Omental fat pad (tissue), 4 donors: ENCODE measurements at places on chromosomes 7 and 10. TPM values are rescaled to one million over a fixed set of nuclear protein-coding genes. Genes with fewer than 3 reads are reported as not detected.

DNA sequence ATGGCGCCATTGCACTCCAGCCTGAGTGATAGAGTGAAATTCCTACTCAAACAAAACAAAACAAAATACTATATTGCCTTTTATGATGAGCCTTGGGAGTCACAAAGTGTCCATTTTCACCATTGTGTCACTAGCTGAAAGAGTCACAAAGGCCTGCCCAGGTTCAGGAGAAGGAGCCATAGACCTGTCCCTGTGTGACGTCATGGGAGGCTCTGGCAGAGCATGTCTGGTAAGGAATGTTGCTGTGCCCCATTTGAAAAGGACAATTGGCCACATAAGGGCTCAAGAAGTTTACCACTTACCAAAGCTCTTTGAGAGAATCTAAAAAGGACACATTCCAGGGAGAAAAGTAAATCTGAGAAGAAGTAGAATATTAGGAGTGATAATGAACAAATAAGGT, 367.7 kb downstream of the SDK1 start:
- DNase-seq: no peak

GRCh38 chr7:142712617-142712957, 36.7 kb upstream of the PRSS1 start:
- no peak for DNase-seq

DNA sequence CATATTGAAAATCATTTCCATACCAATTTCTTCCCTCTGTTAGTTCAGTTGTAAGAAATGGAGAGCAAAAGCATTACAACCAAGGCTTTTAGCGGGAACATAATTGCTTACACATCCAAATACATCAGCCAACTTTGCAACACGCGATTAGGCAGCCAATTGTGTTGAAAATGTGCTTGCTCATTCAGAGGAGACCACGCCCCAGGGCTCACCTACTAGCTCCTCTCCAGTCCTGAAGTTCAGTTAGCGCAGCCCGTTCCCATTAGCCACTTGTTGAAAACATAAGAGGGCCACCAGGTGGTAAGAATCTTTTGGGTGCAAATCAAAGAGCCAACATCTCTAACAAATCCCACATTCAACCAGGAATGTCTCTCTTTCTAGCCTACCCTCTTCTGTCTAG, 213.2 kb upstream of the MDFIC start:
- no peak for DNase-seq

The C10orf53 gene
- total RNA-seq: not detected

The ANKRD22 gene
- total RNA-seq: not detected

DNA sequence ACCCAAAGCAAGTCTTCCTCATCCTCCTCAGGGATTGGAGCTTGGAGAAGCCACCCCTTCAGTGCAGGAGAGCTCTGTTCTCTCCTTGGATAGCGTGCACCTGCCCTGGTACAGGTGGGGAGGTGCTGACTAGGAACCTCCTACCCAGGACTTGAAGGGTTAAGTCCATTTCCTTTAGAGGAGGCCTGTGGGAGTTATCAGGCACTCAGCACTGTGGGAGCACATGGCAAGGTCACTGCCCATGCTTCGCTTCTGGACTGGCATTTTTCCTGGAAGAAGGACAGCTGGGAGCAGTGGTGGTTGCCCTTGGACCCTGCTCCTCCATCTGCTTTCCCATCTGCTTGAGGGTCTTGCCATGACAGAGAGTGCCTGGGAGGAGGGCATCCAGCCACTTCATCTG, 142.8 kb downstream of the CXCL12 start:
- no peak for DNase-seq

GRCh38 chr7:80787721-80788120, 131.1 kb downstream of the SEMA3C start:
- DNase-seq: no peak

The UTF1 gene
- not detected for total RNA-seq

The TMEM273 gene
- total RNA-seq: 22.1 TPM

The FAM107B gene
- total RNA-seq: 41.4 TPM

DNA sequence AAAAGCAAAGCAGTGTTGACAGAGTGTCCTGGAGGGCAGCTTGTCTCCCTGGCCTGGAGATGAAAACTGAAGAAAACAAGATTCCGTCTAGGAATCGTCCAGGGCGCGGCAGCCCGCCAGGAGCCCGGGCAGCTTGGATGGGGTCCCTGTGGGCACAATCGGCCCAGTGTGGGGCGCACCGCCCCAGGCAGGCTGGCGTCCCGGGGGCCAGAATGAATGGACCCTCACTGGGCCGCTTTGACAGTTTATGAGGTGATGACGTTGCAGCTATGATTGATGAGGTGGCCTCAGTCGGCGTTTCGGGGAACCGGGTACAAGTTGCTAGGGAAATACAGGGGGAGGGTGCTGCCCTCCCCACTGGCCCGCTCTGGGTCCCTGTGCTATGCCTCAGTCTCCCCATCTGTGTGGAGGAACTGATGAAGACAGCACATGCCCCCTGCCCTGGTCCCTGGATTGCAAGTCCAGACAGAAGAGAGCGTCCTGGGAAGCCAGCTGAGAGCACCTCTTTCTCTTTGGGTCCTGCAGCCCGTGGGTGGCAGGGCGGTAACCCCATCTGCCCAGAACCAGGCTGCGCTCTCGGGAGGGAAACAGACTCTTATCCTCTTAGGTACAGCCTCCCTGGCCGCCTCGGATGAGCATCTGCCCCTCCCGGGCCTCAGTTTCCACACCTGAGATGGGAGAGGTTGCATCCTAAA, 131.3 kb downstream of the LHPP start:
- DNase-seq: no peak

GRCh38 chr10:31151301-31151700, 119.6 kb upstream of the ZNF438 start:
- DNase-seq: no peak

DNA sequence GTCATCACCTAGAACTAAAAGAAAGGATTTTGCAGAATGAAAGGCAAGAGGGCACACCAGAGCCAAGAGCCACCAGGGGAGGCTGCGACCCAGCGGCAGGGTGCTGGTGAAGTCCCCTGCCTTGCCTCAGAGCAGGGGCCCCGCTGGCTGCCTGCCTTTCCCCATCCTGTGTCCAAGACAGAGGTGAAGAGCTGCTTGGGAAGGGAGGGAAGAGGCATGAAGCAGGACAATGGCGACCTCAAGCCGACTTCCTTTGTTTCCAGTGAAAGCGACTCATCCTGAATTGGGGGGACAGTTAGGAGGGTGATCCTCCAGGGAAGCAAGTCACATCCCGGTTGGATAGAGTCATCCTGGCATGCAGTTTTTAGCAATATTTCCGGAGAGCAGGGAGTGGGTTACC, 255.5 kb upstream of the YAE1 start:
- DNase-seq: no peak

- no peak for DNase-seq
Measured at GRCh38 chr10:124213471-124213870, 120.1 kb upstream of the CHST15 start.

DNA sequence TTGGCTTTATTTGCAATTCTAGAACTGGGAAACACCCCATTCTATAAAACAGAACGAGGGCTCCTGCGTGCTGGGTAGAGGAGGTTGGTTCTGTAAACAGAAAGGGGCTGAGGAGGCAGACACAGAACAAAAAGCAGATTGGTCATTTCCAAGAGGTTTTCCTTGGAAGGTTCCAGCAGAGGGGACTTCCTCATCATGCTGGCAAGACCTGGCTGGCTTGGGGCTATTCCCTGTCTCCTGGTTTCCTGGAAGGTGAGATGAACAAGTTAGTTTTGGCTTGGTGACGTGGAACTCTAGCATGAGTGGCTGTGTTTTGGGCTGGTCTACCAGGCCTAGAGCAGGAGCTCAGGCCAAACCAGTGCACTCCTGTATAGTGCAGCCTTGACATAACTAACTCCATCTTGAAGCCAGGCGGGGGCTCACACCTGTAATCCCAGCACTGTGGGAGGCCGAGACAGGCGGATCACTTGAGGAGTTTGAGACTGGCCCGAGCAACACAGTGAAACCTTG, 26.1 kb upstream of the DNAJB6 start:
- no peak for DNase-seq

GRCh38 chr7:122143376-122143750, 686 bp downstream of the AASS start:
- no peak for DNase-seq

- no peak for DNase-seq
Measured at GRCh38 chr7:121334875-121335648, 6.3 kb downstream of the WNT16 start.

The KLF14 gene
- total RNA-seq: not detected

DNA sequence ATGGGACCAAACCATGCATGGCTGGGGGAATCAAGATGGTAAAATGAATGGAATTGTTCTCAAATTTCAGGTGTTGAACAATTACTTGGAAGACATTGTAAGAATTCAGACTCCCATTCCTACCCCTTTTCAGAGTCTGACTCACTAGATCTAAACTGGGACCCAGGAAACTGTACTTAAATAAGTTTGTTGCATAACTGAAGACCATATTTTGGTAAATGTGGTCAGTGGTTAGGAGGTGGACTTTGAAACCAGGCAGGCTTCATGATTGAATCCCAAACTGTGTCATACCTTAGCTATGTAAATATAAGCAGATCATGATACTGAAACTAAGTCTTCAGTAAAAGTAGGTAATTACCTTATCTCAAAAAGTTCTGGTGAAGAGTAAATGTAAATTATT, 41.7 kb downstream of the ZWINT start:
- no peak for DNase-seq

DNA sequence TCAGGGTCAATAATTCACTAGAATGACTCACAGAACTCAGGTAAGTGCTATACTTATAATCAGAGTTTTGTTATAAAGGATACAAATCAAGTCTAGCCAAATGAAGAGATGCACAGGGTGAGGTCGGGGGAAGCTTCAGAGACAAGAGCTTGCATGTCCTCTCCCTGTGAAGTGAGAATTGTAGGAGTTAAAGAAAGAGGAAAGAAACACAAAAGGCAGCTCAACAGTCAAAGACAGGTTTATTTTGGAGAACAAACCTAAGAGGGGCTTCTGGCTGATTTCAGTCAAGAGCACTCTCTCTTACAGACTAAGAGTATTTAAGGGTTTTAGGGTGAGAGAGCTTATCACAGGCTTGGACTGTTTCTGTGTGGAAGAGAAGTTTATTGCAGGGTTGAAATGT, 600.5 kb upstream of the C7orf33 start:
- no peak for DNase-seq

- DNase-seq: no peak
Measured at GRCh38 chr7:137943132-137943551, 58.7 kb downstream of the CREB3L2 start.

GRCh38 chr10:97731346-97732051, 5.4 kb upstream of the ZFYVE27 start:
- peak; percentile 60 for DNase-seq

DNA sequence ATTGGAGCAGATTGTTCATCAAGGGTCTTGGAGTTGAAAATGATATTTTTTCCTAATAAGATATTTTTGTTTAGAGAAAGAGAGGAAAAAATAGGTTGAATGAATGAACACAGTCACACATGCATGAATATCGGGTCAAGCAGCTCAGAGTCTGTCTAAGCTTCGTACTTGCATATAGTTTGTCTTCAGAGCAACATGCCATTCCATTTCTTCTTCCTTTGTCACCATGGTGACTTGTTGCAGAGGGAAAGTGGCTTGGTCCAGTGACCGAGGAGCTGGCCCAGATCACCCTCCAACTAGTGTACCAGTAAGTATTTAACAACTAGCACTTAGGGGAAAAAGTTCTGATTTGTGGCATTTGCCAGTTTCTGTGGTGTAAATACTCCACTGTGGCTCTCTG, 232.1 kb downstream of the TCF7L2 start:
- DNase-seq: no peak

The MOGAT3 gene
- not detected for total RNA-seq

The SEMA3A gene
- total RNA-seq: 9.8 TPM

DNA sequence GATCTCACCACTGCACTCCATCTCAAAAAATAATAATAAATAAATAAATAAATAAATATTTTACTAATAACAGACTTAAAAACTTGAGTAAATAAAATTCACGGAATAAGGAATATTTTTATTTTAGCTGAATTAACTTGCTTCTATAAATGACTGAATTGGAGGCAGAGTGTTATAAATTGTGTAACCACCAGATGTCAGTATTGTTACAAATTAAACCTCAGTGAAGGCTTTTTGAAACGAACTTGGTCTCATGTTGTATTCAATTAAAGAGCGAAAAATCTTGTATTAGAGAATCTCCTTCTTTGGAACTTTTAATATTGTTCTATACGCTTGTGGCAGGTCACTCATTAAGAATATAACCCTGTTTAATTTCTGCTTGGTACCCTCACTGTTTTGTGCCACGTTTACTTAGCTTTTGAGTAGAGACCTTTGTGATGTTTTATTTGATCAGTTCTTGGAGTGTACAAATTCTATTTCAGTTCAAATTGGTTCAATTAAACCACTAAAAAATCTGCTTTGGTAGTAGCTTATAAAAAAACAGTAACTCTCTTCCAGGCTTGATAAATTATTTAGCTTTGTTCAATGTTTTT, 45.6 kb upstream of the SCIN start:
- no peak for DNase-seq

DNA sequence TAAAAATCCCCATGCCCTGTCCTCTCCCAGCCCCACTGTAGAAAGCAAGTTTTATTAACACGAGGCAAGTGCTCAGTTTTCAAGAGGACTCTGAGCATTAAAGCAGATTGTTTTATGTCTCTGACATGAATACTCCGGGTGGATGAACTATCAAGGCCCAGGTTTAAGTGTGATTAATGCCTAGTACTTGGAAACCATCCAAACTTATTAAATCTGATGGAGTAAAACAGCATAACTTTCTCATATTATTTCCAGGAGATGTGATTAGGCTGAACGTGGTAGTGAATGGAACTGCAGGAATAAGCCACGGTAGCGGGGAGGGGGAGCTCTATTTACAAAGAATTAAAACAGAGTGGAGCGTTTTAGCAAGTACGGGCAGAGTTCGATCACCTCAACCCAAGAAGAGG, 144.2 kb upstream of the RNF32 start:
- no peak for DNase-seq

The ALOX5 gene
- total RNA-seq: 153 TPM

- DNase-seq: no peak
Measured at GRCh38 chr10:89563311-89563710, 27.9 kb upstream of the SLC16A12 start.

DNA sequence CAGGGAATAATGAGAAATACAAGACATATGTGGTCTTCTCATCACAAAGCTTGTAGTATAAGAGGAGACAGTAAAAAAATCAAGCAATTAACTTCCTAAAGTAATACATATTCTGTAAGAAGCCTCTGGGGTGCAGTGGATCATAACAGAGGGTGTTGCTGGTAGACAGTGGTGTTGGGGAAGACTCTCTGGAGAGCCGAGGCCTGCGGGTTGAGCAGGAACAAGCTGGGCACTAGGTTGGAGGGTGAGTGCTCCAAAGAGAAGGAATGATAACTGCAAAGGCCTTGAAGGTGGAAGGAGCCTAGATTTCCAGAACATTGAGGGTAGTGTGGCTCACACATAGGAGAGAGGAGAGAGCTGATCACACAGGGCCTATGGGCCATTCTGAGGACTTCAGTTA, 1.5 kb downstream of the GIMAP4 start:
- no peak for DNase-seq

The TNS3 gene
- total RNA-seq: 90.8 TPM
